ENCODE measurements at places on chromosomes 7 and 10. TPM values are rescaled to one million over a fixed set of nuclear protein-coding genes. Genes with fewer than 3 reads are reported as not detected.

FOXI2 gene
- not detected for total RNA-seq

PIK3AP1 gene
- 10.0 TPM for total RNA-seq

GRCh38 chr10:44587488-44588318, 202.8 kb upstream of the CXCL12 start:
- no peak overlapping the region for H3K4me3 ChIP-seq
- no peaks in the 10 kb centered on the region for H3K36me3 ChIP-seq
- H3K27me3 ChIP-seq: no peaks in the 10 kb centered on the region
- no peak for DNase-seq

GRCh38 chr7:44768628-44769371, 20.2 kb downstream of the ZMIZ2 start:
- no peaks in the 10 kb centered on the region for H3K4me1 ChIP-seq
- no peak for DNase-seq
- no peak overlapping the region for H3K4me3 ChIP-seq
- H3K27ac ChIP-seq: peak overlapping the region; percentile 82
- no peaks in the 10 kb centered on the region for H3K27me3 ChIP-seq

DNA sequence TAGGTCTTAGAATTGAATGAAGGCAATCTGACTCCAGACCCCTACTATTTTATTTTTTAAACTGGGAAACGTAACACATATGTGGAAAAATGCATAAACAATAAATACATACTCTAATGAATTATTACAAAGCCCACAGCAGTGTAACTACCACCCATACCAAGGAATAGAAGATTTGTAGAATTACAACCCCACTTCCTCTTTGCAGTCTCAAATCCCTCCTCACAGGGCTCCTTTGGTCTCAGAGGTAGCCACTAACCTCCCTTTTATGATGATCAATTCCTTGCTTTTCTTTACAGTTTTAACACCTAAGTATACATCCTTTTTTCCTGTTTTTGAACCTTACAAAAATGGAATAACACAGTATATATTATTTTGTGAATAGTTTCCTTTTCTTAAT, 6.7 kb upstream of the CCDC126 start:
- no peaks in the 10 kb centered on the region for H3K27me3 ChIP-seq
- no peak overlapping the region for H3K27ac ChIP-seq
- H3K4me1 ChIP-seq: no peaks in the 10 kb centered on the region
- H3K4me3 ChIP-seq: no peak overlapping the region
- no peak for DNase-seq

GRCh38 chr10:6053816-6054631, 8.1 kb downstream of the IL2RA start:
- DNase-seq: no peak
- H3K4me1 ChIP-seq: no peaks in the 10 kb centered on the region
- no peaks in the 10 kb centered on the region for H3K27me3 ChIP-seq

DNA sequence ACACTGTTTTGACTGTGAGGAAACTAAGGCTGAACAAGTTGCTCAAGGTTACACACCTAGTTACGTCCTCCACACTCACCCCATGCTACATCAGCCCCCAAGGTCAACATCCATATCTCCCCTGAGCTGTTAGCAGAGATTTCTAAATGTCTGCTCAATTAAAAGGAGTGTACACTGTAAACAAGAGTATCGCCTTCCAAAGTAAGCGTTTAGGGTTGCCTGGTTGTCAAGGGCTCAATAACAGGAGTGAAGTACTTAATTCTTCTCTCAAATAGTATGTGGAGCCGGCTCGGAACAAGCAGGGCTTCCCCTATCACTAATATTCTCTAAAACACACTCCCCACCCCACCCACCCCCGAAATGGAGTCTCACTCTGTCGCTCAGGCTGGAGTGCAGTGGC, 412.8 kb upstream of the GALNT17 start:
- DNase-seq: no peak
- no peaks in the 10 kb centered on the region for H3K36me3 ChIP-seq
- no peaks in the 10 kb centered on the region for H3K4me1 ChIP-seq
- H3K4me3 ChIP-seq: no peak overlapping the region
- H3K27ac ChIP-seq: no peak overlapping the region
